Bronchial epithelial cell (primary cell): ENCODE measurements at places on chromosomes 4 and X.
A peak's percentile ranks its signal among the peaks of the same experiment; 100 is the strongest.

- no peak for DNase-seq
These were observed 25.9 kb downstream of the ENPEP start for GRCh38 chr4:110501826-110502225.

DNA sequence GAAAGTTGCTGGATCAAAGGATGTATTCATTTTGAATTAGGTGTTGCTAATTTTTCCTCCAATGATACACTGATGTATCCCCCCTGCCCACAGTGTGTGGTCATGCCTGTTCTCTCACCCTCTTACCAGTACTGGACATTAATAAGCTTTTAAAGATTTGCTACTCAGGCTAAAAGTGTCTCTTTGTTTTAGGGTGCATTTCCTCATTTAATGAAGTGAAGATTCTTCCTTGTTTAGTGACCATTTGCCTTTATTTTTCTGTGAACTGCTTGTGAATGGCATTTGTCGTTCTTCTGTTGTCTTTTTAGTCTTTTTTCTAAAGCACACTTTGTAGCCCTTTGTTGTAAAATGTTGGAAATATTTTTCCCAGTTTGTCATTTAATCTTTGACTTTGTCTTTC lies 5.0 kb downstream of the MSMO1 start:
- no peak for DNase-seq

DNA sequence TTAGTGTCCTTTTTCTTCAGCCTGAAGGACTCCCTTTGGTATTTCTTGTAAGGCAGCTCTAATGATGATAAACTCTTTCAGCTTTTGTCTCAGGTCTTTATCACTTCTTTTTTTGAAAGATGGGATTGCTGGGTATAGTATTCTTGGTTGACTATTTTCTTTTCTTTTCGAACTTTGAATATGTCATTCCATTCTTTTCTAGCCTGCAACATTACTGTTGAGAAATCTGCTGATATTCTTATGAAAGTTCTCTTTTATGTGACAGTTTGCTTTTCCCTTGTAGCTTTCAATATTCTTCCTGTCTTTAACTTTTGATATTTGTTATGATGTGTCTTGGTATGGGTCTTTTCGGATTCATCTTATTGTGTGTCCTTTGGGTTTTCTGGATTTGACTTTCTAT lies 107.6 kb upstream of the SRD5A3 start:
- DNase-seq, result no peak

DNA sequence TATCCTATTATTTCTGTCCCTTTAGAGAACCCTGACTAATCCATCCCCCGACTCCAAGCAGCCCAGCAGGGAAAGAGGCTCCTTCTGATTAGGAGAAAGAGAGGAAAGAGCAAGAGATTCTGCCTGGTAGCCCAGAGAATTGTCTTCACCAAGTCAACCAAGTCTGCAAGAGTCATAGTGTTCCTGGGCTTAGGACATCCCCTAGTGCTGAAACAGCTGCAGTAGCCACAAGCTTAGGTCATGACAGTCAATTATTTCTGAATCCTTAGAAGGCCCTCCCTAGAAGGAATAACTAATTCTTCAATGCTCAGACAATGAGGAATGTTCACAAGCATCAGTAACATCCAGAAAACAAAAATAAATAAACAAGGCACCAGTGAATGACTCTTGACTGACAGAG lies 480.3 kb upstream of the GRIA3 start:
- peak; percentile 5 for DNase-seq

- DNase-seq, result peak; percentile 37
These were observed 1973.0 kb upstream of the AGA start for GRCh38 chr4:179415037-179415846.

- no peak for DNase-seq
These were observed 99.6 kb downstream of the CEP135 start for GRCh38 chr4:56048383-56048701.

DNA sequence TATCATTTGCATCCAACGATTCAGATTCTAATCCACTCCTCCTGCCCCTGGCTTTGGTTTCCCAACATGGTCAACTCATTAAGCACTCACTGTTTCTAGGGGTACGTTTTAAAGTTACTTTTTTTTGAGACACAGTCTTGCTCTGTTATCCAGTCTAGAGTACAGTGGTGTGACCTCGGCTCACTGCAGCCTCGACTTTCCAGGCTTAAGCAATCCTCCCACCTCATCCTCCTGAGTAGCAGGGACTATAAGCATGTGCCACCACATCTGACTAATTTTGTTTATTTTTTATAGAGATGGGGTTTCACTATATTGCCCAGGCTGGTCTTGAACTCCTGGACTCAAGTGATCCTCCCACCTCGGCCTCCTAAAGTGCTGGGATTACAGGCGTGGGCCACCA lies 48.9 kb downstream of the TMEM156 start:
- no peak for DNase-seq

DNA sequence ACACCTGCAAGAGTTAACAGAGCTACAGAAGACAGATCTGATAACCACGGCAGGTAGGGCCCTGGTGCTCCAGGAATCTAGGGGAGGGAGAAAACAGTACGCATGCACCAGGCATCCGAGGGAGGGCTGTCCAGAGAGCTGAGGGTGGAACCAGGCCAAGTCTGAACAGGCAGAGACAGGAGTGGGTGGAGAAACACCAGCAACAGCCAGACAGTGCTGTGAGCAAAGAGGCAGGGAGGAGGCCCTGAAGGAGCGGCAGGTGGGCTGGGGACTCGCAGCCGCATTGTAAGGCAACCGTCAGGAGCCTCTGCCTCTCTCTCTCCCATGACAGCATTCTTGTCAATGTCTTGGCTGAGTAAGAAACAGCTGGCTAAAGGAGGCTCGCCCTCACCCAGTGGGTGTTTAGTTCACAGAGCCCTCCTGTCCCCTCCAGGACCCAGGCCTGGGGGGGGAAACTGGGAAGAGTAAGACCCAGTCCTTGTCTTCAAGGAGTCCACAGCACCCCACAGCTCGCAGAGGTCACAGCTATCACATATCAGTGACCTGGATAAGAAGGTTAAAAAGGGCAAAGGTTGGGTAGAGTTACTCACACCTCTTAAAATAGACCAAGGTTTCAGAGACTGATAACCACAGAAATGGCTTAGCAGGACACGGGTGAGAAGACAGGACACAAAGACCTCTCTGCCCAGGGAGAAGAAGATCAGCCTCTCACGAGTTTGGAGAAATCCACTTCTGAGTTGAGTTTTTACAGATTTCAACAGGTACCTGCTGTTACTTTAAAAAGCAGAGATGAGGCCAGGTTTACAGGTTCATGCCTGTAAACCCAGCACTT lies 10.5 kb downstream of the ACSL1 start:
- peak; percentile 96 for DNase-seq

GRCh38 chr4:103757631-103758030 lies 37.8 kb upstream of the TACR3 start:
- DNase-seq, result no peak

DNA sequence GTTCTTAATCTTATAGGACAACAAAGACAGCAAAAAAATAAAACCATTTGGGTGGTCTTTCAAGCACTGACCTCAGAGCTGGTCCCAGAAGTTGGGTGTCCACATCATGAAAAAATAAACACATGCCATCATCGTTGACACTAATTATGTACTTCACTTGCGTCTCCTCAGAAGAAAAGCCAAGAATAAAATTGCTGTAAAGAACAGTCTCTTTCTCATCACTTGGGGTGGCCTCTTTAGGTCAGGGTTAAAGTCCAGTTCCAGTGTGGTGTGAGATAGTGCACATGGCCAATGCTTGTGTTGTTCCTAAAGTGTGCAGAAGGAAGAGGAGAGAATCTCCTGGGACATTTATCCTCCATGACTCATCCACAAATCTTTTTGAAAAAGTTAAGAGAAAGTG lies 49.5 kb upstream of the IBSP start:
- DNase-seq, result no peak
